Posterior vena cava (tissue), 2 donors: ENCODE measurements at places on chromosomes 4 and X. TPM values are rescaled to one million over a fixed set of nuclear protein-coding genes. Genes with fewer than 3 reads are reported as not detected.

BGN gene
- 743 TPM for total RNA-seq

AREG gene
- 6.0 TPM for total RNA-seq

DNA sequence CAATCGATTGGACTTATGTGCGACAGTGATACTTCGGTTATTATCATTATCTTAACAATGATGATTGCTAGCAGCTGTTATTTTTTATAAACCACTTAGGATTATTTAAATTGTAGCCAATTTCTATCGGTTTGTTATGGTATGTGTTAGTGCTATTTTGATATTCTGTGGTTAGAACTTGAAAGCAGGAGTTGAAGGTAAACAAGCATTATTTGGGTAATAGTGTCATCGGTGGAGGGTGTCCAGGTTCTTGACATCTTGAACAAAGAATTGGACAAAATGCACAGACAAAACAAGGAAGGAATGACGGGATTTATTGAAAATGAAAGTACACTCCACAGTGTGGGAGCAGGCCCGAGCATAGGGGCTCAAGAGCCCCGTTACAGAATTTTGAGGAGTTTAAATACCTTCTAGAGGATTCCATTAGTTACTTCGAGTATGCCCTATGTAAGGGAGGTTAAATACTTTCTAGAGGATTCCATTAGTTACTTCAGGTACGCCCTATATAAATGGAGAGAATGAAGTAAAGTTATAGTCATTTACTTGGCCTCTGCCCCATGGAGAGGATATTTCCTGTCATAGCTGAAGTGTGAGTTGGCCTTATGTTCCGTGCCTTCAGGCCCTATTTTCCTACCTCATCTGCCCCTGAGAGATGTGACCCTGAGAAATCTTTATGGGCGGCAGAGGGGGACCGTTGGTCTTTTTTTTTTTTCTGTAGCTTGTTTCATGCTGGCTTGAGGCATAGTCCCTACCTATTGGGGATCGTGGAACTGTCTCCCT is 13.1 kb downstream of the MOB1B start:
- no peak for DNase-seq

DNA sequence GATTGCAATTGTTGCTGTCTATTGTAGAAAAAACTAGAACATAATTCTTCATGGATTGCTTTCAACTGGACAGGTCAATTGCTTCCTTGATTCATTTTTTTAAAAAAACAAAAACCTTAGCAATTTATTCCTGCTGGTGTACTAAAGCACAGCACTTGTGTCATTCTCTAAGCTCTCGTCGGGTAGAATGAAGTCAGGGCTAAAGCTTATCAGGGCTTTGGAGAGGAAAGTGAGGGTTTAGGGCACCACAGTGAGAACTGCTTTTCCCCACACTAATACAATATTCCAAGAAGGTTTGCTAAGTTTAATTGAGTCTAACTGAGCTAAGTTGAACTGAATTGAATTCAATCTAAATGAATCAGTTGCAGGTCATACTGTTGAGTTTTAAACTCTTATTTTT is 76.4 kb upstream of the TLR3 start:
- DNase-seq, result no peak

DNA sequence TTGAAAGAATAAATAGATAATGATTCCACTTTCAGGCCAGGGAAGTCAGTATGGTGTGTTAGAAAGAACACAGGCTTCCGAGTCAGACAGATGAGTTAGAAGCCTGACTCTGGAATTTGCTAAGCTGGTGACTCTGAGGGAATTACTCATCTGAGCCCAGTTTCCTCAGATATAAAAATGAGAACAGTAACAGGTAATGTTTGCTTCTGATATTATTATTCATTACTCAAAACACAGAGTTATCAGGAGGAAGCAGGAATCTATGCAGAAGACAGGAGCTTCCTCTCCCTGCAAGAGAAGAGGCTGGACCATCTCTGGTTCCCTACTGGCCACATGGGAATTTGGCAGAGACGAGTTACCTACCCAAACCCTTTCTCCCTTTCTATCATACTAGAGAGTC is 163.1 kb downstream of the EVC2 start:
- no peak for DNase-seq
